ENCODE measurements at places on chromosomes 2 and 18.

- DNase-seq, result no peak
Measured at GRCh38 chr2:224334726-224335125, 67.2 kb downstream of the FAM124B start.

- DNase-seq, result no peak
Measured at GRCh38 chr2:88919087-88919738, 227.7 kb downstream of the RPIA start.

GRCh38 chr2:76464310-76464709 is 753.6 kb upstream of the GCFC2 start:
- no peak for DNase-seq

DNA sequence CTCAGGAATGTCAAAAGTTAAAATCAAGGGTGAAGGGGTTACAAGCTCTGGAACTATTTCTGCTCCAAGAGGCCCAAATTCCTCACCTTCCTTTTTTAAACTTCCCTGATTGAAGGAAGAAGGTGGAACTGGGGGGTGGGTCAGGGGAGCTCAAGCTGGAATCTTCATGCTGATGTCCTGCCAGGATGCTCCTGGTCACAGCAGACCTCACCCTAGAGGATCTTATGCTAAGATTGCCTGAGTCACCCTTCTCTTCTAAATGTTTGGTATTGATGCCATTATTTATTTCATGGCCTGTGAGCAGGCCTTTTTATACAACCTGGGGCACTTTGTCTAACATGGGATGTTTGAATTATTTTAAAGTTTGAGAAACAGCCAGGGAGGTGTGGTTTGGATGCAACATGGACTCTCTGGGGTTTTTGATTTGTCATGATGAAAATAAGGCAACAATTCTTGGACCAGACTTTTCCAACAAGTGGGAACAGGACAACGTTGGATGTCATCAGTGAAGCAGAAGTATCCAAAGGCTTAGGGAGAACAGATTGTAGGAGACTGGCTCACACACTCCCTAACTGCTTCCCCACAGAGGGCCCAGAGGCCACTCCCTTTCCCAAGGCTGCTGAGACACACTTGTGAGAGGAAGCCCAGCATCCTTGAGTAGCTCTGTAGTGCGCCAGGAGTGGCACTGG is 420.2 kb upstream of the MEX3C start:
- DNase-seq, result no peak

- DNase-seq, result no peak
Measured at GRCh38 chr2:81734981-81735380, 1430.4 kb upstream of the LRRTM1 start.

GRCh38 chr2:82857967-82858366 is 1601.1 kb downstream of the SUCLG1 start:
- DNase-seq, result no peak

- no peak for DNase-seq
Measured at GRCh38 chr2:168613551-168613950, 157.5 kb downstream of the CERS6 start.

- DNase-seq, result no peak
Measured at GRCh38 chr2:122114421-122114820, 359.0 kb downstream of the TSN start.

GRCh38 chr2:20642055-20642971 is 8.6 kb downstream of the HS1BP3 start:
- peak; percentile 86 for DNase-seq

DNA sequence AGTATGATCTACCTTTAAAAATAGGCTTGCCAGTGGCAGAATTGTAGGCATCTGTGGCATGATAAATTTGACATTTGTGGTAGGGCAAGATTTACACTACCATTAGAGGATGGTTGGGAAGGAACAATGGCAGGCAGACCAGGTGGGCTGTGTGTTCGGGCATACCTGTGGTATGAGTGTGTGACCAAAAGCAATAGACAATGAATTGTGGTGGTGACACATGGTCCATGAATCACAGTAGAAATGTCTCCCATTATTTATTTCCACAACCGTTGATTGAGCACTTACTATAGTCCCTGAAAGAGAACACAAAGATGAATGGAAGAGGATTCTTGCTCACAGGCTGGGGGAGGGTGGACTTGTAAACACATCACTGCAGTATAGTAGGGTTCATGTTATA is 29.9 kb upstream of the RUFY4 start:
- no peak for DNase-seq

GRCh38 chr2:237923481-237924163 is 43.2 kb upstream of the UBE2F start:
- peak; percentile 6 for DNase-seq

GRCh38 chr18:57644540-57644939 is 22.9 kb upstream of the NARS1 start:
- DNase-seq, result peak; percentile 3

DNA sequence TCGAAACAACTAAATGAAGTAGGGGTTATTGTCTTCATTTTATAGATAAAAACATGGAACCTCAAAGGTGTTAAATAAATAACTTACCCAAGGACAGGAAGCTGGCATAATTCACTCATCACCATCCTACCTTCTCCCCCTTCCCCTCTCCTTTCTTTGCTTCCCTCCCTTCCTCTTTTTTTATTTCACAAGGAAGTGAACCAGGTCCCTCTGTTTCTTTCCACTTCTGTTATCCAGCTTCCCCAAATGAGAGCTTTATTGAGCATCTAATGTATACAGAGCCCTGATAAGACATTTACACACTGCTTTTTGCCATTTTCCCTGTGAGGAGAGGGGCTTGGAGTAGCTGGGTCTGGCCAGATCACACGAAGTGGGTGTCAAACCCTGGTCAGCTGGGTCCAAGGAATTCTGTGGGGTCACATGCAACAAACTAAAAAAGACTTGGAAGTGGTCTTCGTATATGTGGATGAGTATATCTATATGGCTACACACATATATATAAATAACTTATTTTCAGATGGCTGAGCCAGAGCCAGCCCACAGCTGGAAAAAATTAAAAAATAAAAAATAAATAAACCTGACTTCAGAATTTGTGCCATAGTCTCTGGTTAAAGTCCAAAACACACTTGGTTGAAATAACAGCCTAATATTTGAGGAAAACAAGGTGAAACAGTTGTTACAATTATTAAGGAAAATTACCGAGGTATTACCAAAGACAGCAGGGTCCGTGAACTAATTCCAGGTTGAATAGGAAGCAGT is 49.3 kb upstream of the FOSL2 start:
- no peak for DNase-seq

GRCh38 chr2:160603771-160604510 is 110.3 kb upstream of the RBMS1 start:
- no peak for DNase-seq

DNA sequence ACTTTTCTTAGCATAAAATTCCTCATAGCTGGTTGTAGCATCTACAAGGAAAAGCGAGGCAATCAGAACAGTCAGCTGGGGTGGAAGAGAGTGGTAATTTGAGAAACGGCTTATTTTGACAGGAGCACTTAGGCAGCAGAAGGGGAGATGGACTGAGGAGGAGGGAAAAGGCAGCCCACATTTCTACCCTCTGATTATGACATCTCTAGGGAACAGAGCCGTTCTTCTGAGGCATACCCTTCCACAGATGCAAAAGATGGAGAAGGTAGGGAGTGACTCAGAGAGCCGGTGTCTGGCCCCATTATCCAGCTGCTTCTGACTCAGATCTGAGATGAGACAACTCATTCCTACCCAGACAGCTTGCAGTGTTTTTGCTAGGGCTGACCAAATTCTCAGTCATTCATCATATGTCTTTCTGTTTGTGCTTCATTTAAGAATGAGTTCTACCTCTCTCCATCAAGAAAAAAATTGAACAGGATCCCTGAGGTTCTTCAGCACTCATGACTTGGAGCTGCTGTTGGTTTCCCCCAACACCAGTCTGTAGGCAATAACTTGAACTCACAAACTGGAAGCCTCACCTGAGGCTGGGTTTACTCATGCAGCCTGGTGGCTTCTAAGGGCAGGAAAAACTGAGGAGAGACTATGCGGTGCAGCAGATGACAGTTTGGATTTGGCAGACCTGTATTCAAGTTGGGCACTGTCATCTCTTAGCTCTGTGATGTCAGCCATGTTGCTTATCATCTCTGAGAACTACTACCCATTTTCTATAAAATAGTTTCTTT is 15.9 kb upstream of the SEC11C start:
- no peak for DNase-seq

DNA sequence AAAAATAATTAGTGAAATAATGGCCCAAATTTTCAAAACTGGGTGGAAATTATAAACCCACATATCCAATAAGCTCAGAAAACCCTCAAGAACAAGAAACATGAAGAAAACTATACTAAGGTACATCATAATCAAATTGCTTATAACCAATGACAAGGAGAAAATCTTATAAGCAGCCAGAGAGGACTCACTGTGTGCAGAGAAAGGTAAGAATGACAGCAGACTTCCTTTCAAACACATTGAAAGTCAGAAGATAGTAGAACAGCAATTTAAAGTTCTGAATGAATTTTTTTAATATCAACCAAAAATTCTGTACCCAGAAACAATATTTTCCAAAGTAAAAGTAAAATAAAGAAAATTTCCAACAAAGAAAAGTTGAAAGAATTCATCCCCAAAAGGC is 197.7 kb upstream of the RAB12 start:
- no peak for DNase-seq

DNA sequence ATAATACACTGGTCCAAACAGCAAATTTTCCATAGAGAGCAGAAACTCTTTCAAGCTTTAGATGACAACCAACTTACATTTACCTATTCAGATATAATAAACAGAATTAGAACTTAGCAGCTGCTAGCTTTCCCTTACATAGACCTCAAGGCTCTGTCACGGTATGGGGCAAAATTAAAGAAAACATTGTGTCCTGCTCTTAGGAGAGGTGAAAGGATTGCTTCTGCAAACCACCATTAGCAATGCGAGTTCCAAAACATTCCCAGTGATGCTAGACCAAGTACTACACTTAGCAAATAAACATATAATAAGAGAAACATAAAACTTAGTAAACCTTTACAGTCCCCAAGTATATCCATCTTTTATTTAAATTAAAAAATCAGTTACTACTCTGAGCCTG is 183.3 kb downstream of the CAMKMT start:
- no peak for DNase-seq
